ENCODE measurements at places on chromosomes 1 and 21.
A peak's percentile ranks its signal among the peaks of the same experiment; 100 is the strongest.

GRCh38 chr1:234614081-234614489 lies 4.1 kb upstream of the IRF2BP2 start:
- DNase-seq = no peak

GRCh38 chr1:202355944-202356553 lies 7.5 kb downstream of the PPP1R12B start:
- no peak for DNase-seq

GRCh38 chr1:204408074-204408507 lies 3.5 kb downstream of the PPP1R15B start:
- peak; percentile 48 for DNase-seq

DNA sequence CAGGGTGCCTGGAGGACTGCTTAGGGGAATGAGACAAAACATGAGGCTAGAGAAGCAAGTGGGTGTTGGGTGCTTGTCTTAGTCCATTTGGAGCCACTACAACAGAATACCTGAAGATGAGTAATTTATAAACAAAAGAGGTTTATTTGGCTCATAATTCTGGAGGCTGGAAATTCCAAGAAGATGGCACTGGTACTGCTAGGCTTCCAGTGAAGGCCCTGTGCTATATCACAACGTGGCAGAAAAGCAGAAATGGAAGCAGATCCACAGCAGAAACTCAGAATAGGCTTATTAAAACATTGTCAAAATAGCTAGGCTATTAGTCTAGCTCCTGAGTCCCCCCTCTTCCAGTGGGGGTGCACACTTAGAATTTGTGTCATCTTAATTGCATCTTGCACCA lies 701.7 kb downstream of the RWDD3 start:
- DNase-seq = no peak

- DNase-seq = no peak
Observed at GRCh38 chr1:229374485-229374884, 31.6 kb upstream of the CCSAP start.

DNA sequence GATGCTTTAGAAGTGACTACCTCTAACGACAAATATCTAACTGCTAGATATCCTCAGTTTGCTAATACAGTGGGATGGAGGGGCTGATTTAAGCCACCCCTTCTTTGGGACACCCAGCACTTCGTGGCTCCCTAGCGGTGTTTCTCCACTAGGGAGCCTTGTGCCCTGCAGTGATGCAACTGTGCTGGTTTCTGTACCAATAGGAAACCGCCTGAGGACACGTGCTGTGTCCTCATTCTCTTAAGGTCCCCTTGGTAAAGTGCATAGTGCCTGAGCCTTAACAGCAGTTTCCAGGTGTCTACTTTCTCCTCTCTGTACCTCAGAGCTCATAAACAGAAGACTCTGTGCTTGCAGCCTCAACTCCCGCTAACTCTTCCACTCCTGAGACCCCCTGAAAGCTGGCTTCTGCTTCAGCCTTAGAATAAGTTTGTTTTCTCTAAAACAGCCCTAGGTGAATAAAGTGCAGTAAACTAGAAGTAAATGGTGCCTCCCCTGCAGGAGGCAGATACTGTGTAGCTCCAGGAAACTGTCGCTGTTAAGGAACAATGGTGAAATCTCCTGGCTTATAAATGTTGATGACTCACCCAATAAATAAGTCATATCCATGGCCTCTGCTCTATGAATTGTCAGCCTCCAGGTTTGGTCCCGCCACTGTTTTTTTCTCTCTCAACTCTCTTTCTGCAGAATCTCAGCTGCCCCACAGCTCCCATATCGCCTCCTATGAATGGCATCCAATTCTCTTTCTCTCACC lies 130.4 kb downstream of the AK5 start:
- no peak for DNase-seq

DNA sequence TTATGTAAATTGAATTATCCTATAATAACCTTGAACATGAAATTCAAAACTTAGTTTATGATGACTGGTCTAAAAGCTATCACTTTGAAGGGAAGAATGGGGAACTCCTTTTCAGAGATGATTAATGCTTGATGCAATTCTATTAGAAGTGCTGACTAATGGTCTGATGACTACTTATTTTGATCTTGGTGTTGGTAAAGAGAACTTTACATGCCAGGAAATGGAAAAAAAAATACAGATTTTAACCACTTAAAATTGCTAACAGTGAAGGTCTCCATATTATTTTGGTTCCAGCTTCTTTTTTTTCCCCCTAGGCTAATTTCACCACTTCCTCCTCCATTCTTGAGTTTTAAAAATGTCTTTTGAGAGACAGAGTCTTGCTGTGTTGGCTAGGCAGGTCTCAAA lies 22.9 kb downstream of the S1PR1 start:
- DNase-seq = no peak

- DNase-seq = no peak
Observed at GRCh38 chr1:90964444-90965035, 57.3 kb downstream of the ZNF644 start.

- no peak for DNase-seq
Observed at GRCh38 chr1:90262791-90263190, 267.9 kb downstream of the ZNF326 start.

DNA sequence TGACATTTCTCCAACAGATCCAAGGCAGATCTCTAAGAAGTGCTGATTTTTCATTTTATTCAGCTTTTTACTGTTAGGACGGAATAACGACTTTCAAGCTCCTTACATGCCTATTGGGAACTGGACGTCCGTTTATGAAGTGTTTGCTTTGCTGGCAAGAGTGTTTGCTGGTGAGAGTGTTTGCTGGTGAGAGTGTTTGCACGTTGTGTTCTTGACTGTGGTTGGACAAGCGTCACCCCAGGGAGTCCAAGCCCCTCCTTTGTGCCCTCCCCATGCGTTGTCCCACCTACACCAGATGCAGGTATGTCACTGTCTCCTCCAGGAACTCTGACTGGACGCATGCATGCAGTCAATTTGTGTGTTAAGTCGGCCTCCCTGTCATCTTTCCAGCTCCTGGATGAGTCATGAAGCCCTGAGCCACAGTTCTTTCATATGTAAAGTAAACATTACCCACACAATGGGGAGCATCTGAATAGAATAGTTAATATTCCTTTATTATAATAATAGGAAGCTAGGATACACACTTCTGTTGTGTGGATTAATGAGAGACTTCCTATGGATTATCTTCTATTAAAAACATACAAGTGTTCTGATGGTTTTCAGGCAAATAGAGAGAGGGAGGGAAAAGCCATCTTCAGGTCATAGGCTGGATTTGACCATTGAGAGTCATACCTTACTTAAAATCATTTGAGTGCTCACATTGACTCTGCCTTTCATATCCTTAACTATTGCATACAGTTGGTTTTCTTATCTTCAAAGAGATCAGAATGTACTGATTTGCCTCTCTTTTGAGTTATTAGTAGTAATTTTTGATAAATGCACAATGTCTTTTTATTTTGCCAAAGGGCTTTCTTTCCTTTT lies 119.2 kb downstream of the GALNT2 start:
- no peak for DNase-seq

GRCh38 chr1:11237356-11237755 lies 25.0 kb downstream of the MTOR start:
- DNase-seq = no peak

GRCh38 chr1:99634971-99635624 lies 10.8 kb upstream of the PALMD start:
- DNase-seq = no peak

DNA sequence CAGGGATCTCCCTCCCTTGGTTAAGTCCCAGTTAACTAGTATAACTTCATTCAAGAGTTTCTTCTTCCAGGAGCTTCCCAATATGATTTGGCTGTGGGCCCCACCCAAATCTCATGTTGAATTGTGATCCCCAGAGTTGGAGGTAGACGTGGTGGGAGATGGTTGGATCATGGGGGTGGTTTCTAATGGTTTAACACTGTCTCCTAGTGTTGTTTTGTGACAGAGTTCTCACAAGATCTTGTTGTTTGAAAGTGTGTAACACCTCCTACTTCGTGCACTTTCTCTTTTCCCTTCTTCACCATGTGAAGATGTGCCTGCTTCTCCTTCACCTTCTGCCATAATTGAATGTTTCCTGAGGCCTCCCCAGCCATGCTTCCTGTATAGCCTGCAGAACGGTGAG lies 251.8 kb upstream of the FGGY start:
- no peak for DNase-seq

- DNase-seq = no peak
Observed at GRCh38 chr1:44664730-44665370, 9.4 kb downstream of the TMEM53 start.

GRCh38 chr1:74952786-74953185 lies 181.4 kb upstream of the LHX8 start:
- DNase-seq = no peak

GRCh38 chr1:33093004-33093403 lies 12.1 kb downstream of the AZIN2 start:
- no peak for DNase-seq

- no peak for DNase-seq
Observed at GRCh38 chr1:151639466-151639865, 27.6 kb downstream of the SNX27 start.

DNA sequence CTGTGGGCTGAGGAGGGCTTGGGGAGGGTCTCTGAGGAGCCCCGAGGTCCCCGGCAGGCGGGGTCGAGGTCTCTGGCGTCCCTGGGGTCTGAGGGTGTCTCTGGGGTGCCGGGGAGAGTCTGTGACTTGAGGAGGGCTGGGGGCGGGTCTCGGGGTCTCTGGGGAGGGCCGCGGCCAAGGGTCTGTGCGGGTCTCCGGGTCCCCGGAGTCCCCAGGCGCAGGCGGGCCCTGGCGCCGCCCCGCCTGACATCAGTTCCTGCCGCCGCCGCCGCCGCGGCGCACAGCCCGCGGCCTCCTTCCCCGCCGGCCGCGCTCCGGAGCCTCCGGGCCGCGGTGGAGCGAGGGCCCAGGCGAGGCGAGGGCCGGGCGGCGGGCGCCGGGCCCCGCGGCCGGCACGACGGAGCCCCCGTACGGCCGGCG lies at the start of gene PLEKHM2:
Gene PLEKHM2, plus strand, starts transcription at position 279 of the 420 bp plus-strand sequence. CDS start 239 bp downstream, outside the sequence.
- DNase-seq = peak; percentile 5

GRCh38 chr21:35674895-35675470 lies 385.3 kb downstream of the SETD4 start:
- no peak for DNase-seq

GRCh38 chr1:200415227-200415626 lies 5.4 kb upstream of the ZNF281 start:
- DNase-seq = no peak

- no peak for DNase-seq
Observed at GRCh38 chr1:24413350-24414163, at the start of gene STPG1. Gene STPG1 (minus strand): TSS chr1:24413782. CDS start chr1:24401388, 12,394 bp downstream.

- DNase-seq = no peak
Observed at GRCh38 chr1:77498918-77499317, 183.5 kb downstream of the ZZZ3 start.

DNA sequence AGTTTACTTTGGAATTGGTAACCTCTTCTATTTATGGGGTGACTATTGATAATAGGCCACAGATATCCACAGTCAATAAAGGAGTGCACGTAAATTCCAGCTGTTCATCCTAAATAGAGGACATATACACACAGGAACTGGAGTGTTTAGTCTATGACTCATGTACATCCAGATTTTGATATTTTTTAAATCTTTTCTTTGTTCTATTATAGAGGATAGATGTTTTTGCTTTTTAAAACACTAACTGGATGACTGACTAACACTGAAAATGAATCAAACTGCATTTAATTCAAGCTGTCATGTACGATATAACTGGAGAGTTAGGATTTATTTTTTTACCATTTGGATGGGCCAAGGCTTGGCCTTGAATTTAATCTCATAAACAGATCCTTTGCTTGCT lies 45.9 kb downstream of the RGL1 start:
- DNase-seq = no peak

GRCh38 chr1:95699149-95699953 lies 465.3 kb downstream of the RWDD3 start:
- no peak for DNase-seq

DNA sequence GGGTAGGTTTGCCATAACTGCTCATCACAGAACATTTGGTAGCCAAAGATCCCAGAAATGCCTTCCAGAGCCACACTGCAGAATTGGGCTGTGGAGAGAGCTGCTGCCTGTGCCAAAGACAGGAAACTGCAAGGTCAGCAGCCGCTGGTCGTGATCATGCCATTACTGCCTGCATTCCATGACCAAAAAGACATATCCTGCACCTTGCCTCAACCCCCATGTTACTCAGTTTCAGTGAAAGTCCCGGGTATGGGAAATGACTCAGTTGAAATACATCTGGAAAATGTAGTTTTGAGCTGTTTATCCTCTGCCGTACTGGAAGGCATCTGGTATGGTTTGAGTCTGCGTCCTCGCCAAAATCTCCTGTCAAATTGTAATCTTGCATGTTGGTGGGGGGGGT lies 161.7 kb downstream of the FCRL5 start:
- DNase-seq = no peak

DNA sequence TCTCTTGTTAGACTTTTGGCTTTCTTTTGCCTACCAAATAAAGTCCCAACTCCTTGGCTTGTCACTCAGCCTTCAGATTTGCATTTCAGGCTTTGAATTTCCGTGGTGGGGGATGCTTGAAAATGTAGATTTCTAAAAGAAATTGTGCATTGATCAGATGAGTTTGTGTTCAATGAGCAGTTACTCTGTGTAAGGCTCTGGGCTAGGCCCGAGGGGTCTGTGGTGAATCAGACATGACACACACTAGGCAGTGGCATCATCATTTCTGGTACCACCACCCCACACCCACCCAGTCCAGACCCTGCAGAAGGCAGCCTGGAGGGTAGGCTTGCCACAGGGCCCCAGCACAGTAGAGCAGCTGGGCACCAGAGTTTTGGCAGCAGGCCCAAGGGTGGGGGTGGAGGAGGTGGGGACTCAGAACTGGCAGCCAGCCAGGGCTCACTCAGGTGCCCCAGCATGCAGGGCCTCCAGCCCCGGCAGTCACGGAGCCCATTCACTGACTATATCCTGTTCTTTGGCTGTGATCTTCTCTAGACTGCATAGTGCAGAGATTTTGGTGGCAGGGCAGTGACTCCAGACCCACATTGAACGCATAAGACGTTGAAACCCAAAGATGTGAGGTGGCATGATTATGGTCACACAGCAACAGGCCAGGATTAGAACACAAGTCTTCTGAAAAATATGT lies 97.2 kb upstream of the ARTN start:
- peak; percentile 27 for DNase-seq

- no peak for DNase-seq
Observed at GRCh38 chr1:106603616-106604015, 452.9 kb upstream of the PRMT6 start.

GRCh38 chr1:230705289-230706019 lies 8.5 kb downstream of the AGT start:
- DNase-seq = no peak

GRCh38 chr1:202562444-202563060 lies 147.7 kb downstream of the SYT2 start:
- no peak for DNase-seq
